Amygdala (tissue), 56 donors: ENCODE measurements at places on chromosomes 16 and 17.

DNA sequence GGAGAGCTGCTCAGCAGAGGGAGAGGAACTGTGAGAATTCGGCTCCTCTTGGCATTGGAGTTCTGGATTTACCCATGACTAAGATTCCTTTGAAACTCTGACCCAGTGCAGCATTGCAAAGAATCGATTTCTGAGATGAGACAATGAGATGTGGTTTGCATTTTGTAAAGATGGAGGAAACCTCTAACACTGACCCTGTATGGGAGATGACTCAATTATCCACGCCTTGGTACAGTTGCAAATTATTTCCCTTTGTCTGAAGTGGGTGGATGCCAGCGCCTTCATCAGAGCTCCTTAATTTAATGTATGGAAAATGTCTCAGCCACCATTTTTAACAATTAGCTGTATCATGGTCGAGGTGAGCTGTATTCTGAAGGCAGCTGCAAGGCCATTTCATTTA is 53.4 kb downstream of the NUP93 start:
- DNase-seq = no peak

DNA sequence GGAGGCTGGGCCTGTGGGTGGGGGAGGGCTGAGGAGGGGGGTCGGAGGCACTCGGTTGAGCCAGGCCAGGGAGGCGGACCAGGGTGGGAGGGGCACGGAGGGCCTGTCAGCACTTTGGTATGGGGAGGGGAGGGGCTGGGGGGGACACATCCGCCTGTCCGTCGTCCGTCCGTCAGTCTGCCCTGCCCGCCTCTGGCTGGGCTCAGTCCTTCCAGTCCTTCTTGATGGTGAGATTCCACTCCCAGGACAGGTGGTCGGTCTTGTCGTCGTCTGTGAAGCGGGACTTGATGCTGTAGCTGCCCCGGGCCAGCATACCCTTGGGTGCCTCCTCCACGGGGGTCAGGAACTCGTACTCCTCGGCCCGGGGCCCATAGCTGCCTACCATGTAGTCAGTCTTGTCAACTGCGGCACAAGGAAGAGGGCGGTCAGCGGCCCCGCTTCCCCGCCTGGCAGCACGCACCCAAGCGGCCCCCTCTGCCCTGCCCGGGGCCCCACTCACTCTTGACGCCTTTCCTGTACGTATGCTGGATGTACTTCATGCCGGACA is 2.4 kb downstream of the ARHGDIA start:
- no peak for DNase-seq

- DNase-seq = no peak
These were observed 2.8 kb upstream of the CA7 start for GRCh38 chr16:66841366-66841765.

- DNase-seq = no peak
These were observed 128.8 kb downstream of the RAP1GAP2 start for GRCh38 chr17:2925011-2925410.

GRCh38 chr17:50556803-50557202 is 3.7 kb upstream of the CACNA1G start:
- no peak for DNase-seq

DNA sequence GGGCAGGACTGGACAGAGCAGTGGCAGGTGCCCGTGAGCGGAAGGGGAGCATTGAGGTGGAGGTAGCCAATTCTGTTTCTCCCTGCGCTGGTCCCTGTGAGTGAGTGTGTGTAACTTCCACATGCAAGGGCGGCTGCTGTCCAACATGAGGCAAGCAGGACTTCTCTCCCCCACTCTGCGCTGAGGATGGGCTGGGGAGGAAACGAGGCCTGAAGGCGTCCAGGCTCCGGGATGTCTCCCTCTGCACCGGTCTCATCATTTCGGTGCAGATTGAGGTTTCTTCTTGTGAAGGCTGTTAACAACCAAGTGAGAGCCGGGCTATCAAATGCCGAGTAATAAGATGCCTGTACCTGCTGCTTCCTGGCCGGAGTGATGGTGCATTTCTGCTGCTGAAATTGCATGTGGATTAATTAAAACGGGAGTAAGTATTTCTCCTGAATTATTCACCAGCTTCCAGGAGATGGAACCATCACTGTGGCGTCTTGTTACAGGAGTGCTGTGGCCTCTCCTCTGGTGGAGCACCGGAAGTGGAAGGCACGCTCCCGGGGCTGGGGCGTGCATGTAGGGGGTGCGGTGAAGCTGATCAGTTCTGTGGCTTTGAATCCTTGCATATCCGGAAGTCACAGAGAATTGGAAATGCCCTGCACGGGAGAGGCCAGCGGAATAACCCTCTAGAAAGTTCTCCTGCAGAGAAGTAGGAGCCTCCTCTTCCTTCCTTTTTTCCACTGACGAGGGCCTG is 41.7 kb upstream of the MGAT5B start:
- DNase-seq = no peak

DNA sequence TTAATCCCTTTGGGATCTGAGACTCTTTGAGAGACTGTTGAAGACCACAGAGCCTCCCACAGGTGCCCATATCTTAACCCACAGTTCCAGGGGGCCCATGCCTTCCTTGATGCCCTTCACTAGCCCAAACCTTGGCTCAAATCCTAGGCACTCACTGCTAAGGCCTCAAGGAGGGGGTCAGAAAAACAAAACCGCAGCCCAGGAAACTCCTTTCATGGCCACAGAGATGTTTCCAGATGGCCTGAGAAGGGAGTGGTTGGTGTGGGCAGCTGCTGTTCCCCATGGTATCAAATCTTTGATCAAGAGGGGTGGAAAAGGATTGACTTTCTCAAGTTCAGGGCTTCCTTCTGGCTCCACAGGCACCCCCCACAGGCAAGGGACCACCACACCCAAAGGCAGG is 44.7 kb downstream of the CDH1 start:
- DNase-seq = no peak

DNA sequence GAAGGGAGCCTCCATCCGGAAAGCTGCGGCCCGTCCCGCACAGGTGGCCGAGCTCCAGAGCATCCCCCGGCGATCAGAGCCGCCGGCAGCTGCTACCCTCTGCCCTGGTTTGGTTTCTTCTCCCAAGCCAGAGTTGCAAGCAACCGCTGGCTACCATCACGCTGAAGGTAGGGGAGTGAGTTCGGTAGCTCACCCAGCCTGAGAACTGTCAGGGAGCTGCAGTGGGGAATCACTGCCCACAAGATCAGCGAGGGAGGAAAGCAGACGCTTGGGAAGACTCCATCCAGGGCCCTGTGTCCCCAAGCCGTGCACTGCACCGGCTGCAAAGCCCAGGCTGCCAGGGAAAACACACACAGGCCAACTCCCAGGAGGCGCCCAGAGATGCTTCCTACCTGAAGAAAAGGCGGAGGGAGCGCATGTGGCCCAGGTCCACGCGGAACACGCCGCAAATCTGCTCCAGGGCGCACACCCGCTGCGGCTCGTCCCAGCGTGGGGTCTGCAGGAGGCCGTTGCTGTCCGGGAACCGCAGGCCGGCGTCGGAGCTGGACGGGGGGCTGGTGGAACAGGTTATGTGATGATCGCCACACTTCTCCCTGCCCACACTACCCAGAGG is 83.3 kb downstream of the TBC1D16 start:
- DNase-seq = no peak

DNA sequence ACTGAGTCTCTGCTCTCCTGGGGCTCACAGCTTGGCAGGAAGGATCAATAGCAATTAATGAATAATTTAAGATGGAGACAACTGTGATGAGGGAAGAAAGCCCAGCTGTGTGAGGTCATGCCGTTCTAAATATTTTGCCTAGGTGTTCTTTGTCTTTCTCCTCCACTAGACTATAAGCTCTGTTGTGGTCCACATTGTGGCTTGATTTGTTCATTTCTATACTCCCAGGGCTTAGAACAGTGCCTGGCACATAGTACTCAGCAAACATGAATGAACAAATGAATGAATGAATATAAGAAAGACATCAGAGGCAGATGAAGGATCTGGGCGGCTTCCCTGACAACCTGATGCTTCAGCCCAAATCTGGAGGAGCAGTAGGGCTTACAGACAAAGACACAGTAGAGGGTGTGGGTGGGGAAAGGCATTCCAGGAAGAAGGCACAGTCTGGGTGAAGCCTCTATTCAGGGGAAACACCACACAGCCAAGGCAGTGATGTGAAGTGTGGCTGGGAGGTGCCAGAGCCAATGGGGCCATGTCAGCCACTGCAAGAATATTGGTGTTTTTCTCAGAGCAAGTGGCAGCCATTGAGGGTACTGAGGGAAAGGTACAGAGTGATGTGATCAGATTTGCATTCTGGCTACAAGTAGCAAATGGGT is 8.3 kb downstream of the CDH13 start:
- no peak for DNase-seq

GRCh38 chr17:4365628-4366326 is 698 bp downstream of the UBE2G1 start:
- peak; percentile 48 for DNase-seq

GRCh38 chr16:35862242-35862641 is 2402.8 kb downstream of the TP53TG3F start:
- no peak for DNase-seq

DNA sequence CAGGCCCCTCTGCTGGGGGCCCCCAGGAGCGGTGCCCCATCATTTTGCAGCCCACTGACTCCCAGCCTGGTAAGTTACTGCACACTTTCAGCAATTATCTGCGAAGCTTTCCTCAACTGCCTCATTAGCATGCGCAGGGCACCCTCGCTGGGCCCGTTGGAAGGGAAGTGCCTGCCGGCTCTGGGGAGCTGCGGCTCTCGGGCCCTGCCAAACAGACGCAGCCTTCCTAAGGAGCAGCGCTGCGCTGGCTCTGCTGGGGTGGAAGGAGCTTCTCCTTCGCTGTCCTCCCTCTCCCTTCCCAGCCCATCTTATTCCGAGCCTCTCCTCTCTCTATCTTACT is 71.0 kb downstream of the RBBP6 start:
- peak; percentile 40 for DNase-seq

DNA sequence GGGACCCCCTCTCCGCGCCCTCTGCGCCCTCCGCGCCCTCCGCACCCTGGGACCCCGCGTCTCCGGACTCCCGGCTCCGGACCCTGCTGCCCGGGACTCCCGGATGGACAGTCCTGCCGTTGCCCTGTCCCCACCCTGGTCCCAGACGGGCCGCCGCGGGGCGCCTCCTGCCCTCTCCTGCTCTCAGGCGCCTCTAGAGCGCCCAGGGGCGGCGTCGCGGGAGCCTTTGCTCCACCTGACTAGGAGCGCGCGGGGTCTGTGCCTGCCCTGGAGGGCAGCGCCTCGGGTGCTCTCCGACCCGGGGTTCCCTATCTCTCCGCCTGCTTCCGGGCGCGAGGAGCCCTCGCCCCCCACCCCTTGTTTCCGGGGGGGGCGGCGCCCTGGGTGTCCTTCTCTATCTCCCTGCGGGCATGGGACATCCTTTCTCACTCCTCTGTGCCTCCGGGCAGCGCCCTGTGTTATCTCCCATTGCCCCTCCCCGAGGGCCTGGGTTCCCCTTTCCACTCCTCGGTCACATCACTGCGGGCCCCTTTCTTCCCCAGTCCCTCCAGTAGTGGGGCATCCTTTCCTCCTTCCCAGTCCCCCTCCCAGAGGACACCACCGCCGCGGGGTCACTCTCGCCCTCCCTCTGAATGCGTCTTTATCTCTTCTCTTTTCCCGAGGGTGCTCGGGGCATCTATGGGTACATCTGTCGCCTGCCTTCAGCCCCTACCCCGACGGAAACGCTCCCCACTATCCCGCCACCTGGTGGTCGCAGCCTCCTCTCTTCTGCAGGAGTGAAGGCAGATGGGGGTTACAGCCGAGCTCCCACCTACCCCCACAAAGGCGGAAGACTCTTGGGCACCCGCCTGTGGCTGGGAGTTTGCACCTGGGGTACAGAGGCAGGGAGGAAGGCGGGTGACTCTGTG is 875 bp downstream of the PRKCB start:
- DNase-seq = no peak

- no peak for DNase-seq
These were observed 11.2 kb downstream of the PIEZO1 start for GRCh38 chr16:88773812-88774291.

- DNase-seq = no peak
These were observed 3.6 kb upstream of the PHF12 start for GRCh38 chr17:28954886-28955285.

DNA sequence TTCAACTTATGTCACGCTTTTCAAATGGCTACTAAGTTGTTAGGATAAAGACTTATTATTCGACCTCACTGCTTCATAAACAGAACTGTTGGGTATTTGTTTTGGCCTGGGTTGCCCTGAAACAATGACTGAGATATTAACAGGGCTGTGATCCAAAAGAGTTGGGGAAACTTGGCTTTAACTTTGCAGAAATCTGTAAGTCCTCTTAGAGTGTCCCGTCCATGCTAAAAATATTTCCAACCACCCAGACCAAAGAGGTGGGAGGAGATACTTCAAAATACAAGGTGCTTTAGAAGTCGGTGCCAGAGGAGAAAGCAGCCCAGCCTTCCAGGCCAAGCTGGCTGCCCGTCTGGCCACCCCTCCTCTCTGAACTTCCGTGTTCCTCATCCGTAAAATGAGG is 16.1 kb upstream of the SPATA32 start:
- no peak for DNase-seq

- DNase-seq = peak; percentile 7
These were observed 123.1 kb downstream of the OR1D5 start for GRCh38 chr17:2940352-2940751.

DNA sequence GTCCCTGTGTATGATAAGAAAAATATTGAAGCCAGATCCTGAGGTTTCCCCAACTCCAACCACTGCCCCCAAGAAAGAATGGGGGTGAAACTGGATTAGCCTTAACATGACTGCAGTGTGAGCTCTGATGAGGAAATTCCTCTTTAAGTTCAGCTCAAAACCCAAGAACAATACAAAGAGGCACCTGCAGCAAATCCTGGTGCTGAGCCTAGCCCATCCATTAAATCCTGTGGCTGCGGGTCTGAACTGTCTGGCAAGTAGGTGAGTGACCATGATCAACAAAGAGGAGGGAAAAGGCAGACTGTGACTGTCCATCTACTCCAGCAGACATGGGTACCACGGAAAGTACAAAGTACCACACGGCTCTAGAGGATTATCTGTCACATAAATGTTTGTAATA is 64.2 kb downstream of the CREBBP start:
- DNase-seq = no peak

DNA sequence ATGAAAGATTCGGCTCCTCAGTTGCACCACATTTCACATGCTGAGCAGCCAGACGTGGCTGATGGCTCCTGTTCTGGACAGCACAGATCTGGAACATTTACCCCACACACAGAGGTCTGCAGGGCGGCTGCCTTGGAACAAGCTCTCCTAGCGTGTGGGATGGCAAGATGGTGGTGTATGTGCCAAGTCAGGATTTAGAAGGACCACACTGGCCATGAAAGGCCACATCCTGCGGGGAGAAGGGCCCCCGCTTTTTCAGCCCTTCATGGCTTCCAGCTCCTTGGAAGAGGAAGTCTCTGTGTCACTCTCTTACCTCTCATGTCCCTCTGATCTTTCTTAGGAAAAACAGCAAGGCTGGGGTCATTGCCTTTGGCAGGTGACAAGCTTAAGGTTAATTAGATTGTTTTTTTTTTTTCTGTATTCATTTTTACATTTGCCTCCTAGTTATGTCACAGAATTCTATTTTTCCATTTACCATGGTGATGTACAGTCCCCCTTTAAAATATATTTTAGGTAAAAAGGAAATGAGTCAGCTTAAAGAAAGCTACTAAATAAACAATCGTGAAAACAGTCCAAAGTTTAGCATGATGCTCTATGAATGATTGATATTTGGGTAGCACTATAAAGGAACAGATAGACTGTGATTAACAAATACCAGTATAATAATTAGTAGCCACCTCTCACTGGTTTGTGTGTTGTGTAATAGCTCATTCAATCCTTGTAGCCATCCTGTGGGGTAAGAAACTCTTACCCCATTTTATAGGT is 396.6 kb downstream of the CPPED1 start:
- DNase-seq = no peak
